ENCODE measurements at places on chromosomes 4 and X.

DNA sequence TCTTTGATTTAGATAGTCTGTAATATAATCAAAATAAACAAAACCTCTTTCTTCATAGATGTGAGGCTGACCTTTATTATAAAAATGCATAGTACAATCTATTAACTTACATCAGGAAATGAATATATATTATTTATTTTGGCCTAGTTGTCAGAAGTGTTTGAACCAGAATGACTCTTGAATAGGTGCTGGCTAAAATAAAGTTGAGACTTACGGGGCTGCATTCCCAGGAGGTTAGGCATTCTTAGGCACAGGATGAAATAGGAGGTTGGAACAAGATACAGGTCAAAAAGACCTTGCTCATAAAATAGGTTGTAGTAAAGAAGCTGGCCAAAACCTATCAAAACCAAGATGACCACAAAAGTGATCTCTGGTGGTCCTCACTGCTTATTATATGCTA is 1193.3 kb upstream of the IGFBP7 start:
- DNase-seq = no peak

GRCh38 chr4:31088600-31089230 is 368.5 kb downstream of the PCDH7 start:
- no peak for DNase-seq

DNA sequence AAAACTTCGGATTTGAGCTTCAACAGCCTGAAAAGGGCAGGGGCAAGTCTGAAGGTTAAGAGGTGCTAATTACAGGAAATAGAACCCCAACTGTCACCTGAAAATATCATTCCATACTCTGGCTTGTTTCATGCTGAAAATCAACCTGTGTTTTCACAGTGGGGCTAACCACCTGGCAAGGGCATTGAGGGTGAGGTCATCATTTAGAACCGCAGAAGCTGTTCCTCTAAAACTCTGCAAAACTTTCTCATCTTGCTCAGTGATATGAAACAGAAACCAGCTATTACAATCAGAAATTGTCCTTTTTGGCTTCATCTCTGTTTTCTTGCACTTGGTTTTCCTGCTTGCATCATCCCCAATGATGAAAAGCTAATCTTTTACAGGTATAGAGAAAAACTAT is 247.6 kb downstream of the DCLK2 start:
- DNase-seq = no peak

DNA sequence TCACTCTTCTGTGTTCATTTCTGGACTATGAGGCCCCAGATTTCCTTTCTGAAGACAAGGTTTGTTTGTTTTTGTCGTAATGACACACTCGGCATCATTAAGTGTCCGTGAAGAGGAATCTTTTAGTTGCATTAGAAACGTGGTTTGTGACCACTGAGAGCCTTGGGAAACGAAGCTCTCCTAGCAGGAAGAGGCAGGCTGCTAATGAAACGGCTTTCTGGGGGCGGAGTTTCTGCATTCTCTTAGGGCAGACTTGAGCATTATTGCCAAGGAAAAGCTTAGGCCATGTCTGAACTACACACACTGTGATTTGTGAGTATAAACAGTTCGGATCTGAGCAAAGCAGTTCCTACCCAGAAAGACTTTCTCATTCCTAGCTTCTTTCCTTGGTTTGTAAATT is 64.0 kb downstream of the SOX3 start:
- no peak for DNase-seq

GRCh38 chr4:25535701-25536473 is 119.8 kb upstream of the SLC34A2 start:
- no peak for DNase-seq

DNA sequence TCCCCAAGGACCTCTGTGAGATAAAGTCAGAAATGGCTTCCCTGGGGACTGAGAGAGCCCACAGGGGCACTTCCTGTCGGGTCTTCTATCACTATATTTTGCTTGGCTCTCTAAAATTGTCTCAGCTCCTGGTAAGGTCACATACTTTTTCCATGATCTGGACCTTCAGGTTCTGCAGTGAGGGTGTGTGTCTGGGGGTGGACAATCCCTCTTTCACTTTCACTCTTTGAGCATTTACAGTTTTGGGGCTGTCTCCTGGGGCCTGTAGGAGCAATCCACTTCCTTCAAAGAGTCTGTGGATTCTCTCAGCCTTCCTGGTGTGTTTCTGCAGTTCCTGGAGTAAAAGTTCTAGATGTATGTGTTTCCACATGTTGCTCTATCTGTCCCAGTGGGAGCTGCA is 335.7 kb downstream of the FSTL5 start:
- no peak for DNase-seq

DNA sequence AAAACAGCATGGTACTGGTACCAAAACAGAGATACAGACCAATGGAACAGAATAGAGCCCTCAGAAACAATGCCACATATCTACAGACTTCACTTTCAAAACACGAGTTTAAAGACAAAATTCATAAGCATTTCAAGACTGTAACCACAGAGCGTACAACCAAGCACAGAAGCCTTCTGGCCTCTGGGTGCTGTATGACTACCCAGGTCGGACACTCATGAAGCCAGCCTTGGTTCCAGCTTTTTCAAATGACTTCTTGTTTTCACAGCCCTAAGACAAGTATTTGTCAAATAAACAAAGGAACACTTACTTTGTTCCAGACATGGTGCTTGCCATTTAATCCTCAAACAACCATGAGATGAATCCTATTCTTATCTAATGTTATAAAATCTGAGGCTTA is 536.1 kb upstream of the NR3C2 start:
- no peak for DNase-seq

DNA sequence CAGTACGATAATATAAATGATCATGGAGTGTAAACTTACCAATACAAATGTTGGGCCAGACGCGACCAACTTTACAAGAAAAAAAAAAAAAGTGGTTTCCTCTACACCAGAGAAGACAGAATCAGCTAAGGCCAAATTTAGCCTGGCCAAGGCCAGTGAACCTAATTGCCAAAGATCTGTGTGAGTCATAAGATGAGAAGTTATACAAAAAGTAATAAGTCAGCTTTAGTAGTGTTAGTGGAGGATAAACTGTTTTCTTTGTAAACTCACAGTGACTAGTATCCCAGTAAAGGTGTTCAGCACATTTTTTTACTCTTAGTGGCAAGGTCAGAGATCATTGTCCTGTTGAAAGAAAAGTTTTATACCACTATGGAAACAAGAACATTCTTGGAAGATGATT is 531.4 kb upstream of the TECRL start:
- DNase-seq = no peak

DNA sequence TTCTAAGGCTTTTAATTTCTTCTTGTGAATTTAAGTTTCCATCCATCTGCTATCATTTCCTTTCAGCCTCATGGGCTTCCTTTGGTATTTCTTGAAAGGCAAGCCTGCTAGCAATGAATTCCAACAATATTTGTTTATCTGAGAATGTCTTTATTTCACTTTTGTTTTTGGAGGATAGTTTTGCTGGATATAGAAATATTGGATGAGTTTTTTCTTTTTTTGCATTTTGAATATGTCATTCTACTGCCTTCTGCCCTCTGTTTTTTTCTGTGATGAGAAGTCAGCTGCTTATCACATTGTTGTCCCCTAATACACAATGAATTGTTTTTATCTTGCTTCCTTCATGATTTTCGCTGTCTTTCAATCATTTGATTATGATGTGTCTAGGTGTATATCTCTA is 13.2 kb upstream of the SORCS2 start:
- no peak for DNase-seq

DNA sequence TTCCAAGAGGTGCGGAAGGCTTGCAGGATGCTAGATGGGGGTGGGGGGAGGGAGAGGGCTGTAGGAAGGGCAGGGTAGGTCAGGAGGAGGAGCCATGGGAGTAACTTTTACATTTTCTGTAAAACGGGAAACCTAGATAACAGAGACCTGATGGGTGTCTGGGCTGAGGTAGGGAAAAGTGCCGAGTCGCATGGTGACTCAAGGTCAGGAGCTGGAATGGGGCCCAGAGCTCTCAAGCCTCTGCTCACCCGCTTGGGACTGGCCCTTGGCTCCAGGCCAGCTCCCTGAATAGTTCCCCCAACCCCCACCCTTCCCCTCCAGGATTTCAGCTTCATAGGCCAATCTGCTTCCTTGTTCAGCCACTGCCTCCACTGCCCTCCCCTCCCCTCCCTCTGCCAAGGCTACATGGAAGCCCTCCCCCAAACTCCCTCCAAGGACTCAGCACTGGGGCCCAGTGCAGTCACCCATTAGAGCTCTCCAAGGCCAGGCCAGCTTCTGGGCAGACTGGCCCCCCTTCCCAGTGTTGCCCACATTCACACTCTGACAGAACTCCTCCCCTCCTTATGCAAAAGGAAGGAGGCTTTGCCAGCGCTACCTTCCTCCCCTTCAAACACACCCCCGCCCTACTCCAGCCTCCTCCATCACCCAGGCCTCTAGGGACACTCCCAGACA is 43.6 kb downstream of the TSC22D3 start:
- DNase-seq = no peak

DNA sequence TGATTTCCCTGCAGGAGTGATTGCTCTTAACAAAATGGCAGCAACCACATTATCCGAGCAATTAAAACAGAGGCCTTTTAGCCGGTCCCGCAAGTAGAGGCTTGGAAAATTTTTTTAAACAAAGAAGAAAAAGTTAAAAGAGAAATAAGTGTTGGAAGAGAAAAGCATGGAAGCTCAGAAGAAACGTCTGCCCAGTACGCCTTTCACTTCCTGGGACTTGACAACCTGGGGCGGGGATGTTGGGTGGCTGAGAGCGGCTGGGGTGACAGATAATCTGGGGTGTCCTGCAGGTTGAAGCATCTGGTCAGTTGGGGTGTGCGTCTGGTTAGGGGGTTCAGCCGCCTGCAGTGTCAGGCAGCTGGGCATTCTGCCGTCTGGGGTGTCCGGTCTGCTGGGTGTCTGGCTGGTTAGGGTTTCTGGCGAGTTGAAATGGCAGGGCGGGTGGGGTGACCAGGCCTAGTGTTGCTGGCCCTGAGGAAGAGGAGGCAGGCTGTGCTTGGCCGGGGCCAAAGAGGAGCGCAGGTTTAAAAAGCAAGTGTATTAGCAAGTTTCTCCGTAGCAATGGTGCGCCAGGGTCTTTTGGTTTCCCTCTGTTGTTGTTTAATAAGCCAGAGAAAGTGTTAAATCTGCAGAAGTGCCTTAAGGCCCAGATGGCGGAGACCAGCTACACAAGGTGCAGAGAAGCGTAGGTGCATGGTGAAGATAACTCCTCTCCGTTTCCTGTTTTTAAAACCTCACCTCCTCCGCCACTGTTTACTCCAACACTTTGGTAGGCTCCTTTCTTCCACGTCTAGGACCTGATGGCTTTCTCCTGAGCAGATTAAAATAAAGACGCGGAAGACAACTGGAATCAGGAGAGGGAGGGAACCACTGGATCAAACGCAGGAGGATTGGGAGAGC is 5.6 kb downstream of the HAND2 start:
- DNase-seq = no peak
